ENCODE measurements at places on chromosomes 5 and 9.

- no peak for DNase-seq
These were observed 33.4 kb downstream of the STOM start for GRCh38 chr9:121336665-121337064.

- peak; percentile 19 for DNase-seq
These were observed 38.7 kb upstream of the CDKN2AIPNL start for GRCh38 chr5:134450374-134450773.

DNA sequence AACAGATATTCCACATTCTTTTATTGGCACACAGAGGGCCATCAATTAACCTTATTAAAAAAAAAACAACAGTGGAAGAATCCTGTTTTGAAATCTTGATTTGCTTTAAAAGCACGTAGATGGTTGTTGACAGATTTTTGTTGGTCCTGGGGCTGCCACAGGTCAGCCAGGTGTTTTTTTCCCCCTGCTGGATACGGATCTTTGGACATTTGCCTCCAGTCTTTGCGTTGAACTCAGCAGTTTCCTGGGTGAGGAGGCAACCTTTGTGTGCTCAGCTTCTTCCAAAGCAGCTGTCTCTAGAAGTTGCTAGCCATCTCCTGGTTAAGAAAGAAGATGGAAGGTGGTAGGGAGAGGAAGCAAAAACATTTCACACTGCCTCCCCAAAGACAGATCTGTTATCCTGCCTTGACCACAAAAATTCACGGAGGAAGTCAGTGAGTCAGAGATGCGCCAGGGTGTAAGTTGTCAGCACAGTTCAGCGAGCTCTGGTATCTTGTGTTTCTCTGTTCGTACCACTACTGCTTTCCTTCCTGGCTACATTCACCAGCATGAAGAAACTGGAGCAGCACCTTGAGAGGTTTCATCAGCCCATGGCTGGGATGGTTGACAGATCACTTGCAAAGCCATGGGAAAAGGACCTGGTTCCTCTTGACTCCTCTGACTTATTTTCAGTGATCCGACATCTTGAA is 207.3 kb downstream of the ARHGAP26 start:
- DNase-seq: no peak

- DNase-seq: no peak
These were observed 37.2 kb downstream of the PLAC8L1 start for GRCh38 chr5:146068206-146068605.

Measured in sigmoid colon (tissue), 7 donors.